ENCODE measurements at places on chromosomes 12 and 14.

DNA sequence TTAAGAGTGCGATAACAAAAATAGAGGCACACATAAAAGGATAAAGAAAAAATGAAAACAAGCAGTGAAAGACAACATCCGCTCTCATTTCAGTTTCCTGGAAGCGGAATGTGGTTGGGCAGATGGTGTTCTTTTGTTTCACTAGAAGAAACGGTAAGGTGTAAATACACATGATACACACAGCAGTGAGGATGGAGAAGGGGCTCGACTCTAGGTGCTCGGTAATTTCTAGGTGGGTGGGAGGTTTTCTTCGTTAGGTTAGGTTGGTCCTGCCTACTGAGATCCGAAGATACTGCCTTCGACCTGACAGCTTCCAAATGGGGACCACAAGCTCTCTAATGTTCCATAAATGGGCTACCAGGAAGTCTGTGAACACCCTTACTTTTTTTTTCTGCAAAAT, 1082.5 kb downstream of the BCL11B start:
- no peak for DNase-seq

- DNase-seq, result no peak
Observed at GRCh38 chr12:42862055-42862454, 272.5 kb upstream of the PRICKLE1 start.

- no peak for DNase-seq
Observed at GRCh38 chr14:55874785-55875184, 243.4 kb upstream of the PELI2 start.

GRCh38 chr12:120710031-120710804, at the start of gene UNC119B:
Gene UNC119B, plus strand, starts transcription at chr12:120710458. Its CDS starts 17 bp downstream, at chr12:120710475.
- peak; percentile 66 for DNase-seq

- DNase-seq, result peak; percentile 55
Observed at GRCh38 chr14:75249251-75249957, 29.2 kb upstream of the FOS start.

GRCh38 chr12:71804505-71804904, 35.1 kb upstream of the TBC1D15 start:
- no peak for DNase-seq

DNA sequence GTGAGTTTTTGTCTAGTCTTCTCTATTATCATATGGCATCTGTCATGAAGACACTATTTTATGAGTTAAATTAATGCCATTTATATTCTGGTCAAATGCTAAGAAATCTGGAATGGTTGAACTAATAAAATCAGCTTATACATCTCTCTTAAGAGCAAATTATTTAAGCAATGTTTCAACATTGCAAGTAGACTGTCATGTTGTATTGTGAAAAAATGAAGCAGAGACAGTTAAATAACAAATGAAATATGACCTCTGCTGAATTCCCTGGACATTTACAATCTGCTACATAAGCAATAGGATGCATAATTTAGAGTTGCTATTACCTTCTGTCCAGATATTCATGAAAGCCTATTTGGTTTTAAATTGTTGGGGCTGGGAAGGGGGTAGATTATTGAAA, 30.6 kb downstream of the NAV3 start:
- DNase-seq, result no peak

GRCh38 chr12:124453419-124454351, 113.7 kb downstream of the NCOR2 start:
- DNase-seq, result peak; percentile 74

DNA sequence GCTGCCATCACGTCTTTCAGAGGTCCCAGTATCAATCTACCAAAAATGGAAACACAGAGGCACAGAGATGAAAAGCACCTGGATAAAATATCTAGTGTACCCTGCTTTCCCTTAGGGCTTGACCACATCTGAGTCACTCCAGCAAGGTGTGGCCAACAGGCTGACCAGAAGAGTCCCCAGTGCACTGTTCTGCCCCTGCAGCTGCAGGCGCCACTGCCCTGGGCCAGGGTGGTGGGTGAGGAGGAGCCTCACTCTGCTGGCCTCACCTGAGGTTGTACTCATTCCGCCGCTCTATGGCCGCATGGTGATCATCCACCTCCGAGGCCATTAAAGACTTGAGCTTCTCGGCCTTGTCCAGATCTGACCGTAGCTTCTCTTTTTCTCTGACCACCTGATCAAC, 60.4 kb downstream of the NIN start:
- no peak for DNase-seq

DNA sequence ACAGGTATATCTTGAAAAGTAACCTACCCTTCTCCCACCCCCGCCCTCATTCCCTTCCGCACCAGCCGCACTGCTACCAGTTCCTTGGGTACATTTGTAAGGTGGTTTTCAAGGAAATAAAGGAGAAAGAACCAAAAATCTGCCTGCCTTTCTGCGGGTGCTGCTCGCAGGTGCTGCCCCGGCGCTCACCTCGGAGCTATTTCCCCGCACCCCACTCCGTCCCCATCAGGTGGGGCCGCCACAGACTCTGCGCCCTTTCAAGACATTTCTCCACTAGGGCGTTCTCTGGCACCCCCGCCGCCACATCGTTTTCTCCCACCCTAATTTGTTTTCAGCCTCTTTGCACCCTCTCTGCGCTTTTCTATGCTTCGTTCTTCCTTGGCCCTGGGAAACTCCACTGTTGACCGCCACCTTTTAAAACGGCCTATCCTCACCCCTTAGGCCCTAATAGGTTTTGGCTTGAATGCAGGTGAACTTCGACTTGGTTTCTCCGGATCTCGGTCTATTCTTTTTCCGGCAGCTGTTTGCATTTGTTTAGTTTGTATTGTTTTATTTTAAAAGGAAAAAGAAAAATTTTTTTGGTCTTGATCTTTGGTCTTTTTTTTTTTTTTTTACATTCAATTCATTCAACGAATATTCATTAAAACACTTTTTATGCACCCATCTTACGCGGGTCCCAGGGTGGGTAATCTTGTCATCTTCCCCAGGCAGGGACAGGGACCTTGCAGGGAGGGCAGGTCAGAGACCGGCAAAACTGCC, 3.0 kb downstream of the VSX2 start:
- DNase-seq, result no peak

GRCh38 chr14:60848066-60848465, 113.5 kb downstream of the MNAT1 start:
- no peak for DNase-seq

DNA sequence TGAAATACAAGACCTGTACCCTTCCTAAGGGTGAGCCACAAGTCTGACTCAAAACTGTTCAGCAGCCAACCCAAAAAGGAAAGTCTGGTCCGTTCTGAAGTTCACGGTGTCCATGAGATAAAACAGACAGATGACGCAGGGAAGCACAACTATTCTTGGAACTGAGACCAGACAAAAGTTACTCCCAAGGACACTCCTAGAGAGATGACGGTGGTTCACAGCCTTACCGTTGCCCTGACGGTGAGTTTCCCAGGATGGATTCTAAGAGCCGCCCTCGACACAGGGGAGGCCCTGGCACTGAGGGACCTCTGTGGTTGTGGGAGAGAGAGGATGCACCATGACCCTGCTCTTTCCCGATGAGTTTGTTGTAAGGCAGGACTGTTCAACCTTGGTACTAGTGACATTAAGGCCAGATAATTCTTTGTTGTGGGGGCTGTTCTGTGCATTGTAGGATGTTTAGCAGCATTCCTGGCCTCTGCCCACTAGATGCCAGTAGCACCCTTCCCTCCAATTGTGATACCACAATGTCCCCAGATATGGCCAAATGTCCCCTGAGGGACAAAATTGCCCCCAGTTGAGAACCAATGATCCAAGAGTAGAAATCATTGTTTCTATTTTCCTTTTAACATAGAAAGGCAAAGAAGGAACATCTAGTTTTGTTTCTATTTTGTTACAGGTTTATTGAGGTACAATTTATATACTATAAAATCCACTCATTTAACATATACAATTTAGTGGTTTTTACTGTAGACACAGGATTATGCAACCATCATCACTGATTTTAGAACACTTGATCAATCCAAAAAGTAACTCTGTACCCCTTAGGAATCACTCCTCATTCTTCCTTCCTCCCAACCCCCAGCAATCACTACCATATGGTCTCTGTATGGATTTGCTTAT, 23.0 kb downstream of the OR10P1 start:
- DNase-seq, result no peak

DNA sequence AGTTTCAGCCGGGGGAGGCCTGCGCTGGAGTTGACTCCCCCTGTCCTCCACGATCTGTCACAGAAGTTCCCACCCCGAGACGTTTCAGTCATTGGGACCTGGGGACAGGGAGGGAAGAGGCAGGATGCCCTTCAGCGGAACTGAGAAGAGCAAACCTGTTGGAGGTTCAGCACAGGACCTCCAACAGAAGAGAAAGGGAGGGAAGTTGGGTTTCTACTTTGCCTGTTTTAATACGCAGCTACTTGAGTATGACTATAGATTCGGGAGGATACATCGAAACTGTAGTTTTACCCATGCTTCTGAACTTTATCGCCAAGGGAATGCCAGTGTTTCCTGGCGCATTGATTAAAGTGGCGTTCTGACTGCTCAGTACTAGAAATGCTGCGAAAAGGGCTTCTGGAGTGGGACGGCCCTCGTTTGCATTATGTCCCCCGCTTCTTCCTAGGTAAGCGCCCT, 2.3 kb upstream of the DUSP6 start:
- no peak for DNase-seq

Measured in stimulated activated CD4-positive, alpha-beta T cell treated with anti-CD3 and anti-CD28 coated beads, Interleukin-12 subunit alpha, Interleukin-12 subunit beta, amount 100 ng/mL, for 24 hours (primary cell).